ENCODE measurements at places on chromosomes 16 and 17. TPM values are rescaled to one million over a fixed set of nuclear protein-coding genes. Genes with fewer than 3 reads are reported as not detected.

DNA sequence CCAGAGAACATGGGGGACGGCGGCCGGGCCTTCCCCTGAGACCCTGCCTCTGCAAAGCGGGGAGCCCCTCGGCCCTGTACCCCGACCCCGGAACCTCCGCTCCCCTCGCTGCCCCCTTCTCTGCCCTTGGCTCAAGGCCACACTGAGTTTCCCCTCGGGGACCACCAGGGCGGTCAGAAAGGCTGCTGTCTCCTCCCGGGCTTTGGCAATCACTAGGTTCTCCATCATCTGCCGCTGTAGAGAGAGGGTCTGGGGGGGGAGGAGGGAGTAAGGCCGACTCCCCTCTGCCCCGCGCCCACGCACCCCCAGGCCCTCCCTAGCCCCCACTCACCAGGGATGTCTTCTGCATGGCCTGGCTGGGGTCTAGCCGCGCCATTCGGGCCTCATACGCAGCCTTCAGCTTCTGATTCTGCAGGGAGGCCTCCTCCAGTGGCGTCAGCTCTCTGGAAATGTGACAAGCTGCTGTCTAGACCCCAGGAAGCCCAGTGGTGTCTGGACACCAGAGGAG lies 8.4 kb downstream of the VPS9D1 start:
- DNase-seq = no peak

The DOC2B gene
- 38.1 TPM for total RNA-seq

The CMTM1 gene
- total RNA-seq = 4.3 TPM

GRCh38 chr17:78502611-78503148 lies 74.5 kb downstream of the DNAH17 start:
- no peak for DNase-seq

The SYNGR3 gene
- total RNA-seq = 11.3 TPM

GRCh38 chr16:54509456-54509855 lies 222.9 kb upstream of the IRX3 start:
- no peak for DNase-seq

GRCh38 chr17:67531291-67531690 lies 154.2 kb downstream of the PITPNC1 start:
- DNase-seq = no peak

The CKLF gene
- 120 TPM for total RNA-seq

The ABAT gene
- 7.5 TPM for total RNA-seq

DNA sequence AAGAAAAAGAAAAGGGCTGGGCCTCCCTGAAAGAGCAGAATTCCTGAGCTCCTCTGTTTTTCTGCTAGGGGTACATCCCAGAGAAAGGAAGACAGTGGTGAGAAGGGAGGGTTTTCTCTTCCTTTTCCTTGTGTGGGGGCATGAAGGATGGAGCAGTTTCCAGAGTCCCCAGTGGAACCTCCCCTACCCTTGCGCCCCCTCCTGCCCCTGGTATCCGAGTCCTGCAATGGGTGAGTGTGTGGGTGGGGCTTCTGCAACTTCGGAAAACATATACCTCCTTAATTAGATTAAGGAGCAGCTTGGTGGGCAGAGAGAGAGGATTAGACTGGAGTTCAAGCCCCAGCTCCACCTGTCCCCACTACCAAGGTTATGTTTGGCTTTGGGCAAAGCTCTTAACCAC lies 5.4 kb upstream of the GIP start:
- no peak for DNase-seq

DNA sequence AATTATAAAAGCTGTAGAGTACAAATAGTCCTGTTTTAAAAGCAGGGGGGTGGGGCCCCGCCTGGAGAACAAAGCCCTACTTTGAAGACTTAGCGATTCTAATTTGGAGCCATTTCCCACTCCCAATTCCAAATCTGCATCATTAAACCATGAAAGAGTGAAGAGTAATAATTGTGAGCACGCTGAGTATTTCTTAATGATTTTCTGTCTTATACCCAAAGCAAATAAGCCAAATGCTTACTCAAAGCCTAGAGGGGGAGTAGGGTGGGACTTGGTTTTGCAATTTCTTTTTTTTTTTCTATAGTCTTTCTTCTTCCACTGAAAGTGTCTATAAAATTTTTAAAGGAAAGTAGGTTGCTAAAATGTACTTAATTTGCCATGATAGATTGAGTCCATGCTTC lies 470.1 kb downstream of the TOX3 start:
- no peak for DNase-seq

DNA sequence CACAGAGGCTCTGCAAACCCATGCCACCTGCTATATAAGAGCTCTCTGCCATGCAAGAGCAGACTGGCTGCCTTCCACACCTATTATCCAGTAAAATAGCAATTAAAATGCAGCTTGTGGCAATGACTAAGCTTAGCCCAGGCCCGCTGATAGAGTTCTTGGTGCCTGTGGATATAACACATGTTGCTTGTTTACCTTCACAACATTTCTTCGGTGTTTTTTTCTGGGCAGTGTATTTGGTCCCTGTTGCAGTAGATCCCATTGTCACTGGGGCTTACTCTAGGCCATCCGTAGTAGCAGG lies 63.5 kb downstream of the SPECC1 start:
- DNase-seq = no peak

The PPP1R27 gene
- total RNA-seq = not detected

The NEK8 gene
- total RNA-seq = 4.3 TPM

GRCh38 chr17:59963738-59964481 lies 630 bp downstream of the RNFT1 start:
- DNase-seq = peak; percentile 21

DNA sequence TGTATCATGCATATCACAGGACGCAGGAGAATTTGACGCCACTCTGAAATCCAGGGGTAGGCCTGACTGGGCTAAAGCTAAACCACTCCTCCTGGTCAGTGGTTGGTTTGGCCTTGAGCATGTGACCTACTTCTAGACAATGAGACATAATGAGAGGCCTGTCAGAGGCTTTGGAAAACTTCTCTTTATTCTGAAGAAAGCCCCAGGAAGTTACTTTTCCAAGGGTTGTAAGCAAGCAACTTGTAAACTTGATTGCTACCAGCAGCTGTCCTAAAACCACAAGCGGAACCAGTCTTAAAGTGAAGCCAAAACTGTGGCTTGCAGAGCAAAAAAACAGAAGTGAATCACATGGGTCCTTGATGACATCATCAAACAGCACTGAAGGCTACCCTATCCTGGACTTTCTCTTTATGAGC lies 138.2 kb upstream of the COX10 start:
- DNase-seq = no peak

DNA sequence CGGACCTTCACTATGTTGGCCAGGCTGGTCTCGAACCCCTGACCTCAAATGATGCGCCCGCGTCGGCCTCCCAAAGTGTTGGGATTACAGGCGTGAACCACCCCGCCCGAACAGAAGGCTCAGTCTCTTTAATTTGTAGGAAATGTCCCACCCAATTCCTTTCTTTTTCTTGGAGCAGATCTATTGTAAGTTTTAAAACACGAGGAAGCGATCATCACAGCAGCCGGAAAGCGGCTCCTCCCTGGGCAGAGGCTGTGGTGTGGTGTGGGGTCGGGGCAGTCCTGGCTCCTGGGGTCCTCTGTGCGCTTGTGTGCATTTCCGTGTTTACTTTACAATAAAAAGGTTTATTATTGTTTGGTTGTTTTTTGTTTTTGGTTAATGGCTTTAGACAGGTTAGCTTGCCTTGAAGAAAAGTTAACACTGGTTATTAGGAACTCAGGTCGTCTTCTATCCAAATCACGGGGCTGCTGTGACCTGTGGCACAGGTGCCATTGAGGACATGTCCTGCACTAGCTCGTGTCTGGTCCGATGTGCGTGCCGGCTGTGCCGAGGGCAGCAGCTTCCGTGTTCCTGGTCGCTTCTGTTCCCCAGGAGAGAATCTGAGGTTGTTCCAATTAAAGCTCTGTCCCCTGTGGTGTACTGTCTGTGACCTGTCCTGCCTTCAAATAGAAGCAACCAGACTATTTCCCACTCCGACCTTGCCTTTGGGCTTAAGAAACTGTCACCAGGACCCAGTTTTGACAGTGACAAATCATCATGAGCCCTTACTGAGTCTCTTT lies 83.1 kb downstream of the SEC14L1 start:
- DNase-seq = no peak

The FOXC2 gene
- total RNA-seq = 12.1 TPM

- DNase-seq = no peak
These were observed 3.0 kb downstream of the HIRIP3 start for GRCh38 chr16:29992344-29992967.

DNA sequence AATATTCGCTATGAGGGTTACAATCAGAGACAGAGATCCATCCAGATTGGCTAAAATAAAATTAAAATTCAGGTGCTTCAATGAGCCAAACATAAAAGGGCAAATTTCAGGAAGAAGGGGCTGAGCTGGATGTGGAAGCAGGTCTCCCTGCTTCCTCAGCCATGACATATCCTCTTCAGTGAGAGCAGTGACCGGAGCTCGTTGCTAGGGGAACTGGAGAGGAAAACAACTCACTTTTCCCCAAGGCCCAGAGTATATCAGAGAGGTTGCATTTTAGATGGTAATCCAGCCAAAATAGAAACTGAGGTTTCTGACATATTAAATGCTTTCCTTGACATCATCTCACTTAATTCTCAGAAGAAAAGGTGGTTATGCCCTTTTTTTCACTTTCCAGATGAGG lies 503.5 kb downstream of the HS3ST4 start:
- DNase-seq = no peak

- DNase-seq = no peak
These were observed 142.4 kb downstream of the TOX3 start for GRCh38 chr16:52404546-52404945.

DNA sequence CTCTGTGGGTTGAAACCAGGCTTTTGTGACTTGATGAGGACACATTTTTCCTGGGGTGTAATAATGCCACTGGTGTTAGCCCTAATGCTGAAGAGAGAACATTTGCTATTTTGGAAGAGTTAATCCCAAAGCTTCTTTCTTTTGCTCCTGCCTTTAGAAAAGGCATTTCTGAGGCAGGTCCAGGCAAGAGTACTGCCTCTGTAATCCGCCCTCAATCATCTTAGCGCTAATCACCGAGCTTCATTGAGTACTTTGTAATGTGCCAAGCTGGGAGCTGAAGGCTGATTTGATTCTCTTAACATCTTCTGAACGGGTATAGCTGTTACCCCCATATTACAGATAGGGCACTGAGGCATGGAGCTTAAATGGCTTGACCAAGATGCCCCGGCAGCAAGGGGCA lies 60.3 kb downstream of the AKAP1 start:
- DNase-seq = no peak

DNA sequence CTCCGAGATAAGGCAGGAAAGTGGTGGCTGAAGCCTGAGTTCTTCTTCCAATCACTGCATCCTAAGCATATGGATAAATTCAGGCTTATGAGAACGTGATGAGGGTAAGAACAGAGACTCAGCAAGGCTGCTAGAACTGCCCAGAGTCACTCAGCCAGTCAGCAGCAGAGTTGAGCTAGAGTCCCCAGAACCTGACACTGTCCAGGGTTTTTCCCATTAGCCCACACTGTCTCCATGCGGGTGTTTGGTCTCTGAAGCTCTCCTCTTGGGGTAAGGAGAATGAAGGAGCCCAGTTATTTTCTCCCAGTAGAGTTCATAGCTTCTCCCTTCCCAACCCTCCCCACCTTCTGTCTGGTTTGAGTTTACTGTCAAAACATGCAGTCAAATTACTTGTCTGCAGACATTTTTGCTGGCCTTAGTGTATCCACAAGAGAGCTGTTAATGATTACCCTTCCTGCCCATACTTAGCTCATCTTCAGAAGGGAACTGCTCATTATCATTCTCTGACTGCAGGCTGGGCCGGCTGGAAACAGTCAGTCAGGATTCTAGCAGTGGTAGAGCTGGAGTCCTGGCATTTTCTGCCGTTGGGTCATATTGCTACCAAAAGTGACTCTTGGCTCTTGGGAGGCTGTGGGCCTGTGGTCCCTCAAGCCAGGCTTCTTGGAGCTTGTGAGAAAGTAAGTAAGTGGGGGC lies 460.0 kb downstream of the HS3ST3B1 start:
- DNase-seq = peak; percentile 42

The SLC35G6 gene
- not detected for total RNA-seq

The MRPS23 gene
- 26.1 TPM for total RNA-seq

The CA7 gene
- not detected for total RNA-seq

The NLRC3 gene
- not detected for total RNA-seq

DNA sequence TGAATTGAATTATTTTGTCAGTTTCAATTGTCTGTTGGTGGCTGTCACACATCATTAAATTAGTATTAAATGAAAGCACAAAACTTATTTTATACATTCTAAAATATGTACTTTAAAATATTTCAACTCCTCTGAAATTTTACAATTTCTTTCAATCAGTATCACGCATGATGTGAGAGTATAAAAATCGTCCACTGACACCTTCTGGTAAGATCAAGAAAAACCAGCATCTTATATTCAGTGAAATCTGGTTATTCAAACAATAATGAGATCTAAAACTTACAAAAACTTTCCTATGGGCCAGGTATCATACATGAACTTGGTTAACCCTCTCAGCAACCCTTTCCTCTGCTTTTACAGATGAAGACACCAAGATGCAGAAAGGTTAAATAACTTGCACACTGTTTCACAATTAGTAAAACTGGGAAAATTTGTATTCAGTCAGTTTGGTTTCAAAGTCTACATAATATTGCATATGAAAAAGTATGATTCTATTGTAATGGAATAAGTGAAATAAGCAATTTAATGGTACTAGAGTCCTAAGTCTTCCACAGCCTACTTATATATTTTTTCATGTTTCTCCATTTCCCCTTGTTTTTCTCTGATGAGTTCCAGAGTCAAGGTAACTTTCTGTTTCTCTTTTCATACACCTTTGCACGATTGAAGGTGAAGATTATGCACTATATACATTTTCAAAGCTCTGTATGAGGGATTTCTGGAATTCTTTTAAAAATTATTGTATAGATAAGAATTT lies 58.7 kb downstream of the EFCAB5 start:
- no peak for DNase-seq

The CCL16 gene
- not detected for total RNA-seq

- no peak for DNase-seq
These were observed 18.4 kb downstream of the HS3ST6 start for GRCh38 chr16:1899641-1900451.

The ARL5C gene
- not detected for total RNA-seq

DNA sequence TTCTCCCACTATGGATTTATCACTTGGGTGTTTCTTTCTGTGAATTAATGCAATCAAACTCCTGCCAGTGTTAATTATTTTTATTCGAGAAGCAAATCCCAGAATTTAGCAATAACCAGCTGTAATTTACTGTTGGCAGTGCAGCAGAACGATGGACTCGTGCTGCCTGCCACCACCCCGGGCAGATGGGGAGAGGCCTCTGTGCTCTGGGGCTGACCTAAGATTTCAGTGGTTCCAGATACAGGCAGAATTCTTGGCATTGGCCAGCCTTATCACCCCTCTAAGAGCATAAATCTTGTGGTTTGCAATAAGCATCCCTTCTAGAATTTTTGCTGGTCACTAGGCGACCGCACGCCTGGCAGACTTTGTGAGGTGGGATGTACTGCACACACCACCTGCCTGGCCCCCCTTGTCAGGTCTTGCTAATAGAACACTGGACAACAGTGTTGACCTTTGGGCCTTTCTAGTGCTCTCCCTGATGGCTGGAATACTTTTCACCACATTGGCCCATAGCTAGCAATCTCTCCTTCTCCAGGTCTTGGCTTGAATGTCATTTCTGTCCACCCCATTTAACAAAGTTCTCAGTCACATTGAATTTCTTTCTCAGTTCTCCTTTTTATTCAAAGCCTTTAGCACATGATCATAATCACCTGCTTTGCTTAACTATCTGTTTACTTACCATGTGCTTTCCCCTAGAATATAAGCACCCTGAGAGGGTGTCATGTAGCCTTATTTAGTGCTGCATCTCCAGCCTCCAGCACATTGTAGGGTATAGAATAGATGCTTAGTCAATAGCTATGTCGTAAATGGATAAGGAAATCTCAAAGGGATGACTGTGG lies 122.1 kb upstream of the DYNLRB2 start:
- no peak for DNase-seq

GRCh38 chr16:28522792-28523191 lies 16.0 kb downstream of the NUPR1 start:
- no peak for DNase-seq

GRCh38 chr16:79067600-79067999 lies 532.9 kb downstream of the MAF start:
- DNase-seq = no peak
